ENCODE measurements at places on chromosomes 7 and 10.

DNA sequence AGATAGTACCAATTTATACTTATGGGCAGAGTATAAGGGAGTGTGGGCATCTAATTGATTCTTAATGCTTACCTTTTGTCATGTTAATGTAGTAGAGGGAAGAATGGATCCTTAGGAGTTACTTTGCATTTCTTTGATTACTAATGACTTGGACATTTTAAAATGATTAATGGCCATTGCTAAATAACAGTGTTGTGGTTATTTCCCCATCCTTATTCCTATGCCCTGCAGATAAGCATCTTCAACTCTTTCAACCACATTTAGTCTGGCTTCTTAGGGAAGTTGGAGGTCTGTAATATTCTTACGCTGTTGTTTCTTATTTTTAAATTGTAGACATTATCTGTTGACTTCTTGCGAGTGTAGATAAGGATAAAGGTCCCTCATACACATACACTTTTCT, 37.2 kb downstream of the KAT6B start:
- DNase-seq = no peak

- peak; percentile 67 for DNase-seq
These were observed 33.8 kb upstream of the RBM20 start for GRCh38 chr10:110610308-110610774.

- no peak for DNase-seq
These were observed 17.4 kb downstream of the DLG5 start for GRCh38 chr10:77909021-77909748.

DNA sequence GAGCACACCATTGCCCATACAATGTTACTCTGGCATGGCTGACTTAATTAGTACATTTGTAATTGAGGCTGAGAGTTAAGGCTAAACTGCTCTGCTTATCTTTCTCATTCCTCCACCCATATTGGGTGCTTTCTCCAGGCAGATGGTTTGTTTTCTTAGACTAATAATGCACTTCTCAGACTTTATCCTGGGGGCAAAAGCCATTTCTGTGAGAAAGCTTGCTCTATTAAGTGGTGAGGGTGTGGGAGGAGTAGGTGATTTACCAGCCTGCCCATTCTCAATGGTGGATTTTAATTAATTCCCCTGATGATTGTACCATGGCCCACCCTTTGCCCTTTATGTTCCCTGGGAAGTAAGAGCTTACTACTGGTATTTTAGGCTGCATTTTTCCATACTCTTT, 174.8 kb downstream of the FOXP2 start:
- DNase-seq = peak; percentile 3

GRCh38 chr7:33666531-33666930, 238.8 kb upstream of the BMPER start:
- no peak for DNase-seq

- DNase-seq = no peak
These were observed 3.0 kb downstream of the CLDN15 start for GRCh38 chr7:101234636-101235035.

GRCh38 chr10:34624323-34625153, 190.6 kb downstream of the PARD3 start:
- no peak for DNase-seq

DNA sequence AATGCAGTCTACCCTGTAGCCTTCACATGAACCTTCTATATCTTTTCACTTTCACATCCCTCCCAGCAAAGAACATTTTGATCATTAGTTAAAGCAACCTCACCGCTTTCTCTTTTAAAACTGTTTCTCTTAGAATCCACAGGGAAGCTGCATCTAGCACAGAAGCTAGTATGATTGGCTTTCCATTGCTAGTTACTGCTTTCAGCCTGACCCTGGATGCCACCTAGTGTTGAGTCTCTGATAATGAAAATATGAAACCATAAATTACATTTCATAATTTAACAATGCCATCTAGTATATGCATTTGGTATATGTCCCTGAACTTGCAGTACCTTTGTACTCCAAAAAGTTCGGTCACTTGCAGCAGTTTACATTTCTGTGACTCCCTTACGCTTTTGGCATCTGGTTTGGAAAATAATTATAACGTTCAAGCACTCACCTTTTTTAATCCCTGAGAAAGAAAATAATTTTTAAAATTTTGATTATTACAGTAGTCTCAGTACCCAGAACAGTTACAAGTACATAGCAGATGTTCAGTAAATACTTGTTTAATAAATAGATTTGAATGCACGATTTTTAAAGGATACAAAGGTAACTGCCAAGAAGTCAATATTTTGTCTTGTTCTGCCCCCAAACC, 22.7 kb downstream of the CISD1 start:
- peak; percentile 15 for DNase-seq

- no peak for DNase-seq
These were observed 14.6 kb downstream of the SVIL start for GRCh38 chr10:29620112-29620690.

GRCh38 chr10:31288962-31289361, 30.1 kb upstream of the ZEB1 start:
- DNase-seq = no peak

- DNase-seq = peak; percentile 81
These were observed 49.6 kb upstream of the GPR158 start for GRCh38 chr10:25125201-25125611.

DNA sequence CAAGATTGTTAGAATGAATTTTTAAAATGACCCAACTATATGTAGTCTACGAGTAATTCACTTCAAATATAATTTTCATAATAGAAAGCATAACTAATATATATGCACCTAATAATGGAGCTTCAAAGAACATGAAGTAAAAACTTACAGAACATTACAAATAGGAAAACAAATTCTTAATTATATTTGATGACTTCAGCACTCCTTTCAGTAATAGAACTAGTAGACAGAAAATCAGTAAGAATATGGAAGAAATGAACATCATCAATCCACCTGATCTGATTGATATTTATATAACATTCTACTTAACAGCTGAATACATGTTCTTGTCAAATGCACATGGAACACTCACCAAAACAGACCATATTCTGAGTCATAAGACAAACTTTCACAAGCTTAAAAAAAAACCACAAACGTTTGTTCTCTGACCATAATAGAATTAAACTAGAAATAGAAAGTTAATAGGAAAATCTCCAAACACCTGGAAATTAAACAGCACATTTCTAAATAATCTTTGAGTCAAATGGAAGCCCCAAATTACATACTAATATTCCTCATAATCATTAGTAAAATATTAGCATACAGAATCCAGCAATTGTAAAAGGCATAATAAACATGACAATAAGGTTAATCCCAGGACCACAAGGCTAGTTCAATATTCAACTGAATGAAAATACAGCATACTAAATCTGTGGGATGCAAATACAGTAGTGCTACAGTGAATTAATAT, 48.0 kb downstream of the BRAF start:
- no peak for DNase-seq

GRCh38 chr10:6203331-6204062, 765 bp downstream of the PFKFB3 start:
- DNase-seq = no peak

DNA sequence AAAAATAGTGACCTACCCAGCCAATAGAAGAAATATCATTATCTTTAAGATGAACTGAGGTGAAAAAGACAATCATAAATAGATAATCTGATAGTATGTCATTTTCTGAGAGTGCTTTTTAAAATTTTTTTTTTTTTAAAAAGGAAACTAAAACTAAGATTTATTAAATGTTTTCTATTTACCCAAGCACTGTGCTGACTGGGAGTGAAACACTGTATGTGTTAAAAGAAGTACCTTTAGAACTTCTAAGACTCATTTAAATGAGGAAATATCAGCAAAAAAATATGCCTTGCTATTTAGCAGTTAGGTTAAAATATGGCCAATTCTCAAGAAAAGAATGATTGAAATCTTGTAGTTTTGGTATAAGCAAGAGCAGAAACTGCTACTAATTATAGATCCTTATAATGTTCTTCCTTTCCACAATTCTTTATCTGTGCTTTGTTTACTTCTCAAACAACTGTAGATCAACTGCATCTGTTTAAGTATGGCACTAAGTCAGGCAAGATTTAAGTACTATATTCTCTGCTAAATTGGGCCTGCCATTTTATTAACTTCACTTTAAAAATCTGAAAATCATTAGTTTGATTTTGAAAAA, 39.5 kb upstream of the WNT2 start:
- DNase-seq = no peak

GRCh38 chr7:106061301-106061979, 50.7 kb downstream of the SYPL1 start:
- DNase-seq = no peak

DNA sequence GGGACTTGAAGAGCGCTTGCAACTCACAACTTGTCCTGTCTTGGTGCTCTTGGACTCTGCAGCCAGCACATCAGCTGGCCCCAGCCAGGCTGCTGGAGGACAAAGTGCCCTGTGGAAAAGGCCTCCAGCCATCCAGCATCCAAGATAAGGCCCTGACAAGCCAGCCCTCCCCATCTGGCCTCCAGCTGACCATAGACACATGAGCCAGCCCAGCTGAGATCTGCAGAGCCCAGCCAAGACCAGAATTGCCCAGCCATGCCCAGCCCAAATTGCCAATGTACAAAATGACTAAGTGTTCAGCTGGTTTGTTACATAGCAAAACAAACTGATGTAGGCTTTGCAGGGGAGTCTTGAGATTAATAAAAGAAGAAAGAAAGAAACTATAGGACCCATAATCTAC, 36.0 kb upstream of the FRMD4A start:
- no peak for DNase-seq

DNA sequence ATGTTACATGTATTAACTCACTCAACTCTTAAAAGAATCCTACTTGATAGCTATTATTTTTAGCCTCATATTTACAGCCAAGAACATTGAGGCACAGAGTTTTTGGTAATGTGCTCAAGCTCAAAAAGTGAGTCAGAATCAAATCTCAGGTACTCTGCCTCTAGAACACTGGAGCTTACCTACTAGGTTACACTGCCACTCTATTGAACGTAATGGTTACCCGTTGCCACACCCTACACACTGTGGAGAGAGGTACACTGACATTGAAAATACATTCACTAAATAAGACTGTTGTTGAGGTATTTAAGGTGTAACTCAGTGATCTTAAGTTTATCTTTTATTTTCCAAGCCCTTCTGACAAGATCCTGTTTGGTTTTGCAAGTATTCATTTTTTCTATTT, 17.9 kb downstream of the SLC26A3 start:
- no peak for DNase-seq

DNA sequence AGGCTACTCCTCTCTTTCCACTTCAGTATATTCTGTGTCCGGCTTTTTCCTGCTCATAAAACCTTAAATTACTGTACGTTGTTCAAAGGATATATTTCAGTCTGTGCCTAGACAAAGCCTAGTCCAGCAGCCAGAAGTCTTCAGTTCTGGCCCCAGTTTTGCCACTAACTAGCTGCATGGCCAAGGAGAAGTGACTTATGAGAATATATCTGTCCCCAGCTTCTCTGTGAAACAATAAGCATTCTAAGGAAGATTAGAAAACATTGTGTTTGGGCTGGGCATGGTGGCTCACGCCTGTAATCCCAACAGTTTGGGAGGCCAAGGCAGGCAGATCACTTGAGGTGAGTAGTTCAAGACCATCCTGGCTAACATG, 105.0 kb upstream of the HDAC9 start:
- DNase-seq = no peak

- no peak for DNase-seq
These were observed 106.7 kb downstream of the CUBN start for GRCh38 chr10:17022896-17023295.

DNA sequence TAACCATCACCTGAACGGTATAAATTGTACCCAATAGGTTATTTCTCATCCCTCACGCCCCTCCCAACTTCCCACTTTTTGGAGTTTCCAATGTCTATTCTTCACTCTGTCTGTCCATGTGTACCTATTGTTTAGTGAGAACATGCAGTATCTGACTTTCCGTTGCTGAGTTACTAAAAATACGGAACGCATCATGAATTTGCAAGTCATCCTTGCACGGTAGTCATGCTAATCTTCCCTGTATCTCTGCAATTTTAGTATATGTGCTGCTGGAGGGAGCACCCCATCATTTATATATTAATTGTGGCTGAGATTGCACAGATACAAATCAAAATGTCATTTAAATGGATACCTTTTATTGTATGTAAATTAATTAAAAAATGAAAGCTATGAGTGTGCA, 75.7 kb upstream of the SFMBT2 start:
- no peak for DNase-seq

DNA sequence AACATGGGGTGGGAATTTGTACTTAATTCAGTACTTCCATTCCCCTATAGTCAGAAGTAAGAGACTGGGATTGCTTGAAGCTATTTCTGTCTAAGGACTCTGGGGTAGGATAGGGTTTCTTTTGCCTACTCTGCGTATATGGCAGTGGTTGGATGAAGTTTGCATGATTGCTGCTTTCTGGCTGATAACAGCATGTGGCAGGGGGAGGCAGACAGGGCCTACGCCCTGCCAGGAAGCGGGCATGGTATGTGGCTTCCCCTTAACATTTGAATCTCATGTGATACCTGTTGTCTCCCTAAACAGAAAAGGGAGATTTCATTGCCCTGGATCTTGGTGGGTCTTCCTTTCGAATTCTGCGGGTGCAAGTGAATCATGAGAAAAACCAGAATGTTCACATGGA, 57.1 kb downstream of the TACR2 start:
- DNase-seq = no peak

- DNase-seq = peak; percentile 20
These were observed 77.6 kb downstream of the BICC1 start for GRCh38 chr10:58590152-58590840.

- no peak for DNase-seq
These were observed 35.2 kb downstream of the ADCYAP1R1 start for GRCh38 chr7:31087351-31087750.

- DNase-seq = no peak
These were observed 190.9 kb downstream of the RPS24 start for GRCh38 chr10:78224602-78225001.

DNA sequence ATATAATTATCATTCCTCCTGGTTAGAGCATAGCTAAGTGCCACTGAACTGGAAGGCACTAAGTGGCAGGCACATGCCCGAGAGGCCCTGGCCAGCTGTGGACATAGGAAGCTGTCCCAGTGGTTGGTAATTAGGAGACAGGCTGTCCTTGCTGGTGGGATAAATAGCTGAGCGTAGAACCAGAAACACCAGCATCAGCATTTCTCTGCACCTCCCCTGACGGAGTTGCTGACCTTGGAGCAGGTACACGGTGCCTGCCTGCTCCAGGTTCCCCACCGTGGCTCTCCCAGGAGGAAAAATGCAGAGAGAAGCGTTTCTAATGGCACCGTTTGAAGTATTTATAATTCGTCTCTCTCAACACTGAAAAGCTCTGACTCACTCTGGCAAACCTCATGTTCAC, 5.6 kb upstream of the ABLIM1 start:
- DNase-seq = no peak

GRCh38 chr10:70629338-70629737, 26.8 kb upstream of the PRF1 start:
- no peak for DNase-seq

DNA sequence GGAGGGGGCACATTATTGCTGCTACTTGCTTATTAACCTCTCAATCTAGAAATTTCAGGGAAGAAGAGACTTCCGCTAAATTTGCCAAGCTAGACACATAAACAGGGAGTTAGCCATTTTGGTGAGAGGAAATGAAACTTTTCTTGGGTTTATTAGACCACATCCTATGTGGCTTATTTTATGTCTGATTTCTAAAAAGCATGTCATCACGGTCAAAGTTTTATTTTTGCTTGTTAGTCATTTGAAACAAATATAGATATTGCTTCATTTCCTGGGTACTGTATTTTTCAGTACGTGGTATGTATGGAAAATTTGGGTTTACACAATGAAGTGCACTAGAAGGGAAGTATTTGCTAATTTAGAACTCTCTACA, 144.1 kb downstream of the TCF7L2 start:
- no peak for DNase-seq
